A549 treated with CpdA at 1 μM for 4 hours (cell line): ENCODE measurements at places on chromosomes 5 and 9. TPM values are rescaled to one million over a fixed set of nuclear protein-coding genes. Genes with fewer than 3 reads are reported as not detected.

GABRG2 gene
- not detected in 5 replicates for total RNA-seq

C5orf63 gene
- total RNA-seq = 3.3 to 4.4 TPM (median 3.7 TPM) in 5 replicates

TDRD7 gene
- 11.1 to 13.9 TPM (median 12.1 TPM) in 5 replicates for total RNA-seq

LCN1 gene
- total RNA-seq = not detected in 5 replicates

EQTN gene
- total RNA-seq = not detected in 5 replicates

NMUR2 gene
- 0.03 to 0.06 TPM (median 0.06 TPM) in 3 of 5 replicates, not detected in the others for total RNA-seq

GLDC gene
- 12.7 to 17.4 TPM (median 13.3 TPM) in 5 replicates for total RNA-seq

ENTREP1 gene
- total RNA-seq = 0.48 to 0.73 TPM (median 0.50 TPM) in 5 replicates

NR2F1 gene
- total RNA-seq = 3.8 to 6.6 TPM (median 5.0 TPM) in 5 replicates

KIAA0825 gene
- total RNA-seq = 0.20 to 0.43 TPM (median 0.38 TPM) in 5 replicates

PLK2 gene
- 95.9 to 114 TPM (median 103 TPM) in 5 replicates for total RNA-seq

C9orf50 gene
- not detected in 5 replicates for total RNA-seq

FBP2 gene
- not detected in 5 replicates for total RNA-seq

GHR gene
- 0.01 to 0.05 TPM in 2 of 5 replicates, not detected in the others for total RNA-seq

DIMT1 gene
- 42.0 to 45.2 TPM (median 44.6 TPM) in 5 replicates for total RNA-seq

ZER1 gene
- total RNA-seq = 14.7 to 17.0 TPM (median 15.1 TPM) in 5 replicates

NINJ1 gene
- total RNA-seq = 61.6 to 101 TPM (median 80.2 TPM) in 5 replicates

IL33 gene
- total RNA-seq = 0.75 to 1.5 TPM (median 1.2 TPM) in 5 replicates

PCDHB5 gene
- 1.2 to 1.9 TPM (median 1.5 TPM) in 5 replicates for total RNA-seq

ANXA1 gene
- total RNA-seq = 1,126 to 1,299 TPM (median 1,234 TPM) in 5 replicates

PCDHGA3 gene
- 0.05 to 0.09 TPM in 2 of 5 replicates, not detected in the others for total RNA-seq

FRRS1L gene
- total RNA-seq = 0.22 to 0.39 TPM (median 0.25 TPM) in 5 replicates

IFNE gene
- total RNA-seq = 1.6 to 3.3 TPM (median 2.3 TPM) in 5 replicates

QRFP gene
- total RNA-seq = not detected in 5 replicates

CD14 gene
- 3.6 to 5.6 TPM (median 4.4 TPM) in 5 replicates for total RNA-seq

FOXD4L4 gene
- total RNA-seq = 0.08 TPM in 2 of 5 replicates, not detected in the others

PRR16 gene
- total RNA-seq = not detected in 5 replicates

AGXT2 gene
- not detected in 5 replicates for total RNA-seq

PROB1 gene
- 0.27 to 0.33 TPM (median 0.31 TPM) in 5 replicates for total RNA-seq

IL9 gene
- total RNA-seq = not detected in 5 replicates

ARHGEF37 gene
- 0.77 to 1.1 TPM (median 0.90 TPM) in 5 replicates for total RNA-seq

CENPH gene
- total RNA-seq = 24.3 to 29.3 TPM (median 27.5 TPM) in 5 replicates

PCDHB14 gene
- 0.06 to 0.13 TPM (median 0.09 TPM) in 5 replicates for total RNA-seq
